ENCODE measurements at places on chromosomes 1 and 21. TPM values are rescaled to one million over a fixed set of nuclear protein-coding genes. Genes with fewer than 3 reads are reported as not detected.
A peak's percentile ranks its signal among the peaks of the same experiment; 100 is the strongest.

DNA sequence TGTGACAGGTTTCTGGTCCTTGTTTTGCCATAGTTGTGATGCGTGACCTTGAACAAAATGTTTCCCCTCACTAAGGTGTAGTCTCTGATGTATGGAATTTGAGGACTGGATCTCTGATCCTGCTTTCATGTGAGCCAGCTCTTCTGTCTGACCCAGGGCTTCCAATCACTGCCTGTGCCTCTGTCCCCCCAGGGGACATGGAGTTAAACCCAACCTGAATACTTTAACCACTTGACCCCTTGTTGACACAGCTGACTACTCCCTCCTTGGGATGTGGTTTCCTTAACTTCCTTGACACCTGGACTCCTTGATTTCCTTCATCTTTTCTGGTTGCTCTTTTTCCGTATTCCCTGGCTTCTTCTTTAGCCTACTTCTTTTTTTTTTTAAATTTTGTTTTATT lies 36.0 kb upstream of the SSBP3 start:
- no peak for DNase-seq

GRCh38 chr1:157431751-157432150 lies 120.6 kb downstream of the FCRL5 start:
- no peak for DNase-seq

DNA sequence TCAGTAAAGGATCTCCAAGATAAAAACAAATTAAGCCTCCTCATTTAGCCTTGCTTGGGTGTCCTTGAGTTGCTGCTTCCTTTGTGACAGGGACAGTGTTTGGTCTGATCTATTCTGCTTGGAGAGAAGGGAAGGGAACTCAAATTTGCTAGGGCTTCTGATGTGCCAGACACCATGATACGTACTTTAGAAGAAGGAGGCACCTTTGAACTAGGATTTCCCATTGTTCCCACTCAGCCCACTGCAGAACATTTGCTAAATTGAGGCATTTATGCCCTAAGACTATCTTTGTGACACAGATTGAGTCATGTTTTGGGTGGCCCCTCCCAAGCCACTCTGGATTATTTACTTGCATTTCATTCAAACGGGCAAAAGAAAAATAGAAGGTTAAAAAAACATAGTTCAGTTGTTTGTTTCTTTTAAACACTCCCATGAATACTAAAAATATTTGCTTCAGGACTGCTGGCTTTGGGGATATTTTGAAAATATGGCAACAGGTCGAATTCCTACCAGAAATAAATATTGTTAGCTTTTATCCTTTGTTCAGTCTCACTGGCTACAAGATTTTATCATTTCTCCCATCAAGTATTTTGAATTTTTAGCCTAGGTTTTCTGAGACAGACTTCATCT lies 81.9 kb upstream of the WLS start:
- DNase-seq: no peak

GRCh38 chr1:201649761-201650622 lies 111.1 kb downstream of the NAV1 start:
- DNase-seq: peak; percentile 91

DNA sequence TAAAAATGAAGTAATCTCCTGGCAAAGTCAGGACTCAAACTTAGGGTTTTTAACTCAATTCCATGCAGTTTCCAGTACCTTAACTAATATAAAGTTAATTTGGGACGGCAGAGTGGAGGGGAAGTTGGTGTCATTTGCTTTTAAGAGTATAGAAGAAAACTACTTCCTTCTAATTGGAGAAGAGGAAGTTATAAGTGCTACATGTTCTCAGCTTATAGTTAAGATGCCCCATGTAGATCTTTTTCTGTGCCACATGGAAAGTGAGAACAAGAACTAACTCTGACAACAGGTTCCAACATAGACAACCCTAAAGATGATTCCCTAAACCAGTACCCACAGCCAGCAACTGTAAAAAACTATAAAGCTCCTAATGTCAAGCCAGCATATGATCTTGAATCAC lies 11.5 kb downstream of the RRAGC start:
- no peak for DNase-seq

GRCh38 chr1:173870252-173871075 lies 2.3 kb downstream of the ZBTB37 start:
- no peak for DNase-seq

- no peak for DNase-seq
Measured at GRCh38 chr1:23816906-23817305, 8.3 kb downstream of the HMGCL start.

OR6N1 gene
- total RNA-seq: not detected

SH3BGRL3 gene
- 7.7 TPM for total RNA-seq

NADK gene
- total RNA-seq: 39.3 TPM

GPR153 gene
- 13.7 TPM for total RNA-seq

GRCh38 chr1:173097001-173097400 lies 46.3 kb upstream of the TNFSF18 start:
- no peak for DNase-seq

DNA sequence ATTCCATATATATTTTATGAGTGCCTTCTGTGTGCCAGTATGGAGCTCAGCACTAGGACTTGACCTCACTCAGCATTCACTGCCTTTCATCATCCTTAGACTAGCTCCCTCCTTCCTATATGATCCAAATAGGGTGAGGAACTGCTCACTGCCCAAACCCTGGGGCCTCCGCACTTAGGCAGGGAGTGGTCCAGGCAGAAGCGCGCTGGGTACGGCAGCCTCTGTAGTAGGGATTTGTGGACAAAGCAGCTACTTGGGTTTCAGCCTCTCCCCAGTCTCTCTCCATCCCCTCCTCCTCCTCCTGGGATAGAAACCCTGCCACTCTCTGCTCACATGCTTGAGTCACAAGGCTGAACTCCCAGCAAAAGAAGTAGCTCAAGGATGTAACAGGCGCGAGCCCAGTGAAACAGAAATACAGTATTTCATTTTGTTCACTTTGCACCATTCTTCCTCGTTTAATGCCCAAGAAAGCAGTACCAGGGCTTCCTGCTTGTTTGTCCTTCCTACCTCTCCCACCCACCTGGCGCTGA lies 32.9 kb downstream of the PLEKHA6 start:
- no peak for DNase-seq

TRAF3IP3 gene
- total RNA-seq: 3.4 TPM

DNA sequence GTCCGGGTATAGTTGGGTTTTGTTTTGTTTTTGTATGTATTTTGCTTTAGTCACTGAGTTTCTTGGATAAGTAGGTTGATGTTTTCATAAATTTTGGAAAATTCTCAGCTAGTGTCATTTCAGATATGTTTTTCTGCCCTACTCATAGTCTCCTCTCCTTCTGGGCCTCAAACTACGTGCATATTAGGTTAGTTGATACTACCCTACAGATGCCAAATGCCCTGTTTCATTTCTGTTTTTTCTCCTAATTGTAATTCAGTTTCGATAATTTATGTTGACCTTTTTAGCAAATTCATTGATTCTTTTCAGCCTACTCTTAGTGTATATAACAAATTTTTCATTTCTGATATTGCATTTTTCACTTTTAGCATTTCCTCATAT lies 268.6 kb upstream of the RGS18 start:
- no peak for DNase-seq

DNA sequence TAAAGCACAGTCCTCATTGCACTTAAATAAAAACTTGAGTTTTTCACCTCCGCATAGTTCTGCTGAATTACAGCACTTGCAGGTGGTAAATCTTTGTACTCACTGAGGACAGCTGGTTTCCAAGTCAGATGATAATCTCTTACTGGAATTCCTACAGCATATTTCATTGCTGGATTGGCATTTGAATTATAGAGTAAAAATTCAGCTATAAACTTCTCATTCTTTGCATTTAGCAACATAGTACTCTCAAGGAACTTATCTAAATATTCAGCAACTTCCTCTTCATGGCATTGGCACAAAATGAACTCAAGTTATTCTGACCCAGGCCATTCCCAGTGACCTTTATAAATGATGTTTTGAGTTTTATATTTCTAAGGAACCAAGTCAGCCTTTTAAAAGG lies 23.4 kb downstream of the GORAB start:
- no peak for DNase-seq

GPR25 gene
- not detected for total RNA-seq

DNA sequence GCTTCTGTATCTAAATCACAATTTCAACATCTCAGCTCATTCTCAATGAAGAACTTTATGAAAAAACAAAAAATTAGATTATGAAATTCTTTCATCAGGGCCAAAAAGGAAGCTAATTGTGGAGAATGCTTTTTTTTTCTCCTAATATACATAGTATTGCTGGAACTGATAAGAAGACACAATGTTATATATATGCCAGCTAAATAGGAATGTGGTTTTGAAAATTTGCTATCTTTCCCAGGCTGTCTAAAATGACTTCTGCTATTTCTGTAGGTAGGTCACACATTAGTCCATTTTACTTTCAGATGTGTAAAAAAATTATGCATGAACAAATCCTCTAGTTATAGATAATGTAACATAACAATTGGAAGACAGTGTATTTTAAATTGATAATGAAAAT lies 732.9 kb downstream of the RWDD3 start:
- no peak for DNase-seq

SLC35F3 gene
- total RNA-seq: 0.72 TPM

LCE1B gene
- not detected for total RNA-seq

DNA sequence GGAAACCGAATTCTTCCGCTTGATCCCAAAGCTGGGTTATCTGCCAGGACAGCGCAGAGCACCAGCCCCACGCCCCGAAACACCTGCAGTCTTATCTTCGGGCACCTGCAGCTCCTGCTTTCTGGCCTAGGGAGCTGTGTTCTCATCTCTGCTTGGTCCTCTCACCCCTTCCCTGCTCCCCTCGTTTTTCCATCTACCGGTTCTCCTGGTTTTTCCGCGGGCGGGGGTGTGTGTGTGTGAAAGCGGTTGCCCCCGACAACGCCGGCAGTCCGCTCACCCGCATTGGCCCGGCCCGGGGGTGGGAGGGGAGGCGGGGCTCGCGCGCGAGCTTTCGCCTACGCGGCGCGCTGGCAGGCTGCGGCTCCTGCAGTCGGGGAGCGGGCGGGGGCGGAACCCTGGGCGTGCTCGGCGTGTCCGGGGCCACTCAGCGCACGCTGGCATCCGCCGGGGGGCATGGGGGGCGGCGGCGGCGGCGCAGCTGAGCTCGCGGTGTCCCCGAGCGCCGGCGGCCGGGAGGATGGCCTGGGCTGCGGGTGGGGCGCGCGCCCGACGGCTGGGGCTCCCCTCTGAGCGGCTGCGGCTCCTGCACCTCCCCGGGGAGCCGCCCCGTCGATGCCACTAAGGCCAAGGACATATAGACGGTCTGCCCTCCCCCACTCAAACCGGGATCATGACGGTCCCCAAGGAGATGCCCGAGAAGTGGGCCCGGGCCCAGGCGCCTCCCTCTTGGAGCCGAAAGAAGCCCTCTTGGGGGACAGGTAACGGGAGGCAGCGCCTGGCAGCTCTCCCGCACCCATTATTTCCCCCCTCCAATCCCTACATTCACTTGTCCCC lies 3.2 kb downstream of the ATP8B2 start:
- peak; percentile 88 for DNase-seq

DNA sequence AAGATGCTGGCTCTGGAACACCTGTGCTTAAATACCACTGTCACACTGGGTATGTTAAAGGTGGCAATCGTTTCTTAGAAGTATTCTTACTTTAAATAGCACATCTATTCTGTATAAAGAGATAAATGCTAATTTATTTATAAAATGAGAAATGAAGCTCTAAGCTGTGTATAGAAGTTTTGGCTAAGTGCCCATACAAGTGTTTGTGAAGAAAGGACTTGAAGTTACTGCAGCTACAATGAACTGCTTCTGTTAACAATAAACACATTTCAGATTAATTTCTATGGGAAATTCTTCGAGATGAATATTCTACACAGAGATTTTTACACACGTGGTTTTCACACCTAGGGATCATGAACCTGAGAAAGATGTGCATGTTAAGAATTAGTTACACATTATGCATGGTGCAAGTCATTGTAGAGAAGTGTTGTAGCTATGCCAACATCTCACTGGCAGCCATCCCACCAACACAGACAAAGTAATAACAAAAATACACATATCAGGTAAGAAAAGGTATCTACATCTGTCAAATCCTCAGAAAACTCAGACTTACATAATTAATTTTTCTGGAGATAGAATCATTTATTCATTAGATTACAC lies 16.2 kb downstream of the COL24A1 start:
- no peak for DNase-seq

RGS18 gene
- 2.7 TPM for total RNA-seq

- no peak for DNase-seq
Measured at GRCh38 chr1:235887676-235888075, 21.0 kb upstream of the LYST start.

GRCh38 chr1:52916241-52916975 lies 5.1 kb downstream of the ECHDC2 start:
- DNase-seq: no peak

Measured in tongue (tissue), 3 donors.